ENCODE measurements at places on chromosomes 3 and 15. TPM values are rescaled to one million over a fixed set of nuclear protein-coding genes. Genes with fewer than 3 reads are reported as not detected.

Gene CHST2
- total RNA-seq, result 23.8 TPM

Gene GOLGA6L10
- 2.0 TPM for total RNA-seq

Gene SLC2A2
- not detected for total RNA-seq

Gene TFG
- 65.3 TPM for total RNA-seq

All from Karpas-422 (cell line).